GM10248 (cell line): ENCODE measurements at places on chromosomes 2 and 18.

- peak; percentile 14 for DNase-seq
These were observed 186.1 kb upstream of the STON1 start for GRCh38 chr2:48343571-48344440.

- no peak for DNase-seq
These were observed 65.0 kb upstream of the NPAS2 start for GRCh38 chr2:100754951-100755350.

DNA sequence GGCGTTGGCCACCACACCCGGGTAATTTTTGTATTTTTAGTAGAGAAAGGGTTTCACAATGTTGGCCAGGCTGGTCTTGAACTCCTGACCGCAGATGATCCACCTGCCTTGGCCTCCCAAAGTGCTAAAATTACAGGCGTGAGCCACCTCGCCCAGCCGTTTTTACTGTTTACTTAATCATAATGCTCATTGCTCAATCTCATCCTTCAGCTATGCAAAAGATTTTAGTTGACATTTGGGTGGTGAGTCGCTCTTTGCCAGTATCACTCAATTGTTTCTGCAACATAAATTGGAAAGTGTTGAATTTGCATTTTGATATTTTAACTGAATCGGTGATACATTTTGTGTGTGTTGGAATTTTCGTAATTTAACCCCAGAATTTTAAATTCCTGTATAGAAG is 7.8 kb upstream of the ZNF532 start:
- no peak for DNase-seq

GRCh38 chr18:72828601-72829000 is 39.2 kb downstream of the NETO1 start:
- no peak for DNase-seq
